ENCODE measurements at places on chromosomes 7 and 10.

- DNase-seq: no peak
Observed at GRCh38 chr7:112047421-112047820, 158.8 kb downstream of the DOCK4 start.

- no peak for DNase-seq
Observed at GRCh38 chr7:422191-422885, 97.3 kb downstream of the PDGFA start.

GRCh38 chr10:113274176-113274829 lies 278.6 kb upstream of the HABP2 start:
- DNase-seq: no peak

GRCh38 chr10:19194866-19195265 lies 146.3 kb downstream of the MALRD1 start:
- no peak for DNase-seq

DNA sequence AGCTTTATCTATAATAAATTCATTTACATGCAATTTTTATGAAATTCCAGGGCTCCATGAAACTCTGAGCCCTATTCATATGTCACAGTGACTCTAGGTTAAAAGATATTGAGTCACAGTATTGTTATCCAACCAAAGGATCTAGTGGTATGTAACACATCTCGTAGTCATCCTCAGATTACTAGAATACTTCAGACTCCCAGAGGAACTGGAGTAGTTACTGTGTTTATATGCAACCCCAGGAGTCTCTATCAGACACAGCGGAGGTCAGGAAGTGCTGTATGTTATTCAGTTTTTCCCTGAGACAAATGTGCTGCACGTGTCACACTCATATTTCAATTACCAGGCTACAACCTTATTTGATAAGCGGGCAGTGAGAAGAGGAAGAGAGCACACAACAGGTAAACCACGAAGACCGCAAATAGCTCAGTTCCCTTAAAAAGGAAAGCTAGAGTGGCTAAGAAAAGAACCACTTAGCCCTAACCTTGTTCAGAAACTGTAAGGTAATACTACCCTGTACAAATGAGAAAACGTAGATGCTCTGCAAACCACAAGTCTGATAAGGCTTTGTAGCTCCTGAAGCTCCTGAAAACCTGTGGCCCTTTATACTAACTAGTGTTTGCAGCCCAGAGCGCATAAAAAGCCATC lies 114.0 kb upstream of the CNTNAP2 start:
- DNase-seq: no peak

DNA sequence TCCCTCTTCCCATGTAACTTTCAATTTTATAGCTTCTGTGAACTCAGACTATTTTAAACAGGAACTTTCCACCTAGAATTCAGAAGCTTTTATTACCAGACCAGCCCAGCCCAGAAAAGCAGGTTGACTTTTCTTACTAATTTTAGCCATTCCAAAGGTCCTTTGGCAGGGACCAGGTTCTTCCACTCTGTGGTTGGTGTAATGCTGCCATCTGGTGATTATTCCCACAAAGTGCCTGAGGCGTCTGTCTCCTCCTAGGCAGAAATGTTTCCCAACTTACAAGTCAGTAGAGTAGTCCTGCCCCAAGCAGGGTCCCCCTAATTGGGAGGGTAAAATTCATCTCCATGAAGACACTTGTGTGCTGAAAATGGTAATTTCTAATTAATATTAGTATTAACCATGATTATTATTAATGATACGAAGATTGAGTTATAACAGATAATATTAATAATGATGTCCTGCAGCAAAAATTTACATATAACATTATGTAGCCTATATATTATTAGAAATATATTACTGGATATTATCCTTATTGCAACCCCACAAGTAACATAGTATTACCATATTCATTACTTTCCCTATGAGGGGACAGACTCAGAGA lies 53.0 kb upstream of the PPP1R17 start:
- no peak for DNase-seq

- no peak for DNase-seq
Observed at GRCh38 chr10:8137272-8137681, 82.8 kb downstream of the GATA3 start.
